ENCODE measurements at places on chromosomes 3 and 15. TPM values are rescaled to one million over a fixed set of nuclear protein-coding genes. Genes with fewer than 3 reads are reported as not detected.

DNA sequence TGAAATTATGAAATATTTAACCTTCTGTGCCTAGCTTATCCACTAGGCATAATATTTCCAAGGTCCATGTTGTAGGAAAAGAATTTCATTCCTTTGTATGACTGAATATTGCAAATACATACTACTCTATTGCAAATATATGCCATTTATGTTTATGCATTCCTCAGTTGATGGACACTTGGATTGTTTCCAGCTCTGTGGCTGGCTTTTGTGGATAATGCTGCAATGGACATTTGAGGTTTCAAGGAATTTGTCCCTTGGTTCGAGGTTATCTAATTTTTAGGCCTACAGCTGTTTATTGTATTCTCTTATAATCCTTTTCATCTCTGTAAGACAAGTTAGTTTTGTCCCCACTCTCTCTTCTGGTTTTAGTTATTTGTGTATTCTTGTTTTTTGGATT lies 7.7 kb upstream of the AADACL2 start:
- no peak for DNase-seq

Gene ACSBG1
- 0.59 TPM for polyA plus RNA-seq

DNA sequence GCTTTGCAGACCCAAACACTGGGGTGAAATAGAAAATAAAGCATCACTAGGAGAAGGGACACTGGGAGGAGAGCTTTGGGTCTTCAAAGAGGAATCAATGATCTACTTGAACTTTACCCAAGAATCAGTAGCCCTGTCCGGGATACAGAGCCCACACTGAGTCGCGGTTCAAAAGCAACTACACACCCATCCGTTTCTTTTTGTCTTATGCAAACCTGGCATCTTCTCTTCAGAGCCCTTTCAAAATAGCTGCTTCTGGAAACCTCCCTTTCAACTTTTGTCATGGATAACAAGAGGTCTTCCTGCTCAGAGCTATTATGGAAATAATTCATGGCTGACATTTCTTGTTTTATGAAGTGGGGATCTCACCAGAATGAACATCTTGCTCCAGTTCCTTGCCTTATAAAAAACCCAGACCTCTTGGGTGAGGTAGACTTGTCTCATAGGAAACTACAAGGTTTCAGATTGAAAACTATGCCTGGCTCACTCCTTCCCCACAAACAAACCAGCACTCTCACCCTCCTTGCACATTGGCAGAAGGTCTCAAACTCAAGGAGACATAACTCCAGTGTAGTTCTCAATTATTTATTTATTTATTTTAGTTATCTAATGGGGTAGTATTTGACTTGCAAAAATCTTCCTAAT lies 115.1 kb upstream of the ARHGEF3 start:
- DNase-seq = no peak

DNA sequence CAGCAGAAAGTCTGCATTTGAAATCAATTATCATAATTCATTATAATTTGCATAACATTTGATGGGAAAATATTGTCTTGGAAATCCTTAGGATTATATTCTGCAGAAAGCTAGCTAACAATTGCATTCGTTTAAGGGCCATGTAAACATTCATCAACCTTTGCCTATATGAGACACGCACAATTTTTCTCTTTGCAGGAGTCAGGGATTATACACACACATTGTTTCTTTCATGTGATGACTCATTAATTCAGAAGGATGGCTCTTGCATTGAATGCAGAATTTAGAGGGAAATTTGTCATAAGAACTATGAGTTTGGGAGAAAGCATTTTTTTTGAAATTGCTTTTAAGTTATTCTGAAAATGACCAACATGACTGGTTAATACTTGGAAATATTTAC lies 844.7 kb downstream of the DIPK2A start:
- DNase-seq = no peak

DNA sequence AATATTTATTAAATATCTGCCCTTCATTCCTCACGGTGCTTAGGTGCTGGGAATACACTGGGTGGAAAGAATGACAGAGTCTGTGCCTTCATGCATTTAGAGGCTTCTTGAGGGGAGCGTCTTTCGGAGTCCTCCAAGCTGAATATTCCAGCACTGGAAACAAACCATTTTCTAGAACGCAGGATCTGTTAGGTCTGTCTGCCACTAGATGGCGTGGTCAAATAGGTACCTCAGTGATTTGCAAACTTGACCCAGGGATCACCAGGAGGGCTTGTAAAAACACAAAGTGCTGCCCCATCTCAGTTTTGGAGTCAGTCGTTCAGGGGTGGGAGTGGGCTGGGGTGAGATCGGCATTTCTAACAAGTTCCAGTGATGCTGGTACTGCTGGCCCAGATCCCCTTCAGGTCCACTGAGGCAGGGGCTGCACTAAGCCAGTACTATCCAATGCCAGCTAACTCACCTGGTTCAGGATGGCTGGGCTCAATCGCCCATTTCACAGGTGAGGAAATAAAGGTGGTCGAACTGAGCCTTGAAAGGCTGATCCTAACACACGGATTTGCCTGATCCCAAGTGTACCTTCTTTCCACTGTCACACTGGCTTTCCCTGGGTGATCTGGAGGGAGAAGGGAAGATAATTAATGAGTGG lies 14.8 kb downstream of the ARNT2 start:
- DNase-seq = no peak
